NCI-H446 (cell line): ENCODE measurements at places on chromosomes 1 and 21.
A peak's percentile ranks its signal among the peaks of the same experiment; 100 is the strongest.

GRCh38 chr21:44456214-44456914 is 1.1 kb downstream of the LRRC3 start:
- no peak for DNase-seq

- no peak for DNase-seq
Measured at GRCh38 chr1:19764848-19765247, 34.9 kb downstream of the TMCO4 start.

GRCh38 chr1:207128336-207128921 is 24.4 kb downstream of the C4BPA start:
- no peak for DNase-seq

- no peak for DNase-seq
Measured at GRCh38 chr1:156898161-156898566, 4.6 kb downstream of the PEAR1 start.

DNA sequence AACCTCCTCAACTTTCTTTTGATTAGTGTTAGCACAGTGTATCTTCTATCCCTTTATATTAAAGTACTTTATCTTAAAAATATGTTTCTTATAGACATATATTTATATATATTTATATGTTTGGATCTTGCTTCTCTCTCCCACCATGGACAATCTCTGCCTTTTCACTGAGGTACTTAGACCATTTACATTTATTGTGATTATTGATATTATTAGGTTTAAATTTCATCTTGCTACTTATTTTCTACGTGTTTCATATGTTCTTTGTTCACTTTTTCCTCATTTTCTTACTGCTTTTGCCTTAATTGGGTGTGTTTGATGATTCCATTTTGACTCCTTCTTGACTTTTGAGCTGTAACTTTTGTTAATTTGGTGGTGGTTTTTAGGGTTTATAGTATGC is 70.7 kb downstream of the POFUT2 start:
- no peak for DNase-seq

GRCh38 chr1:36116901-36117300 is 8.1 kb downstream of the COL8A2 start:
- DNase-seq: no peak

DNA sequence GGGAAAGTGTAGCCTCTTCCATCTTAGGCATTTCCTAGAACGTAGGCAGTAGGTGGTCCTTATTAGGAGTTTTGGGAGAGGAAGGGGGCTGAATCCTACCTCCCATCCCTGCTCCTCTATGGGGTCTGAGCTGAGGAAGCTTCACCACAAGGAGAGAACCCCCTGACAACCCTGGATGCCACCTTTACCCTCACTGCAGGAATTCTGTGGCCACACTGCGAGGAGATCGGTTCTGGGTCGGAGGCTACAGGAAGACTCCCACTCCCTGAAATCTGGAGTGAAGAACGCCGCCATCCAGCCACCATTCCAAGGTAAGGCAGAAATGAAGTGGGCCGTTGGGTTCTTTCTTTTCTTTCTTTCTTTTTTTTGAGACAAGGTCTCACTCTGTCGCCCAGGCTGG is 1.5 kb downstream of the MX1 start:
- DNase-seq: no peak

DNA sequence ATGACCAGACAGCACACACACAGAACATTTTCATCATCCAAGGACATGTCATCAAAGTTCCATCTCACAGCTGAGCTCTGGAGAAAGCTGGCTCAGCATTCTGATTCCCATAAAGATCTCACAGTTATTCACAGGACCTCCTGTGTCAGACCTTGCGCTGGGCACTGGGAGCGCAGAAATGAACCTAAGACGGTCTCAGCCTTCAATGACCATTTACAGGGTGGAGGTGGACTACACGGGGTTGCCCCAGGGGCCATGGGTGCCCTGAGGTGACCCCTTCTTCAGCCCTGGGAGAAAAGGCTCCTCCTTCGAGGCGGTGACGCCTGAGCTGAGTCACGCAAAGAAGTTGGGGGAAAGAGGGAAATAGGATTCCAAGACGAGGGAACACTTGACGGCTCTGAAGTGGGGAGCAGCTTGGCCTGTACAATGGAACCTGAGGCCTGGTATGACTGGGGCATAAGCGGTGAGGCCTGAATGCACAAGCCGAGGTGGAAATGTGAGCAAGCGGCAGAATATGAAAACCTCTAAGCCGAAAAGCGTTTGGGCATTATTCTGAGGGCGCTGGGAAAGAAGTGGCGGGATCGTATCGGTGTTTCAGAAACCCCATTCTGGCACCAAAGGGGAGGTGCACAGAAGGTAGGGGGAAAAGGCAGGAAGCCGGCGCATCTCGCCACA is 797 bp downstream of the CC2D1B start:
- peak; percentile 33 for DNase-seq

GRCh38 chr1:59601811-59602210 is 212.9 kb upstream of the HOOK1 start:
- no peak for DNase-seq
